ENCODE measurements at places on chromosomes 16 and 17.

GRCh38 chr16:27245276-27246172 is 23.0 kb downstream of the NSMCE1 start:
- no peak overlapping the region for H3K4me3 ChIP-seq
- no peak overlapping the region for H3K27ac ChIP-seq
- peaks cover 10% of the 10 kb centered on the region for H3K36me3 ChIP-seq
- DNase-seq, result no peak
- no peaks in the 10 kb centered on the region for H3K27me3 ChIP-seq
- H3K4me1 ChIP-seq, result peaks cover 47% of the 10 kb centered on the region

GRCh38 chr17:29615048-29615385 is 7.7 kb downstream of the CORO6 start:
- peak overlapping the region; percentile 89 for H3K4me3 ChIP-seq
- peak; percentile 41 for DNase-seq
- H3K4me1 ChIP-seq, result peaks cover 42% of the 10 kb centered on the region
- H3K27ac ChIP-seq, result no peak overlapping the region
- H3K36me3 ChIP-seq, result no peaks in the 10 kb centered on the region

DNA sequence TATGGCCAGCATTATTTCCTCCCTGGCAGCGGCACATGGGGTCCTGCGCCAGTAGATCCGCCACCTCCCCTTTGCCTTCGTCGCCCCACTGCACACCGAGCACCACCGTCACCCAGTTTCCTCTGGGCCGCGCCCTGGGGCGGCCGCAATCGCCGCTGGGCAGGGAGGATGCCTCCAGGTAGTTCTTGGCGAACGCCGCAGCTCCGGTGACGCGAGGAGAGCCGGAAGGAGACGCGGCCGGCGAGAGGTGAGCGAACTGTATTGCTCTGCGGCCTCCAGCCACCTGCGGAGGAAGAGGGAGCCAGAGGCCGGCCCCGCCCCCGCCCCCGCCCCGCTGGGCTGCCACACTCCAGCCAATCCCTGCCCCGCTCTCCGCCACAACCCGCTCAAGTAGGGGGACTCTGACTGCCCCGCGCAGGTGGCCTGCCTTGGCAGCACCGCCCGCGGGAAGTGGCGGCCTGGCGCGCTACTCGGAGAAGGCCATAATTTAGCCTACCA is 11.8 kb upstream of the SLFN13 start:
- H3K4me1 ChIP-seq, result peaks cover 10% of the 10 kb centered on the region
- H3K27me3 ChIP-seq, result no peaks in the 10 kb centered on the region
- peak overlapping the region; percentile 82 for H3K4me3 ChIP-seq
- H3K27ac ChIP-seq, result peak overlapping the region; percentile 96

- H3K27ac ChIP-seq, result no peak overlapping the region
- DNase-seq, result peak; percentile 10
- H3K4me1 ChIP-seq, result peaks cover 15% of the 10 kb centered on the region
- no peaks in the 10 kb centered on the region for H3K27me3 ChIP-seq
- H3K4me3 ChIP-seq, result no peak overlapping the region
Observed at GRCh38 chr17:8142887-8143580, 9.2 kb downstream of the PER1 start.
